ENCODE measurements at places on chromosomes 12 and 14. TPM values are rescaled to one million over a fixed set of nuclear protein-coding genes. Genes with fewer than 3 reads are reported as not detected.

DNA sequence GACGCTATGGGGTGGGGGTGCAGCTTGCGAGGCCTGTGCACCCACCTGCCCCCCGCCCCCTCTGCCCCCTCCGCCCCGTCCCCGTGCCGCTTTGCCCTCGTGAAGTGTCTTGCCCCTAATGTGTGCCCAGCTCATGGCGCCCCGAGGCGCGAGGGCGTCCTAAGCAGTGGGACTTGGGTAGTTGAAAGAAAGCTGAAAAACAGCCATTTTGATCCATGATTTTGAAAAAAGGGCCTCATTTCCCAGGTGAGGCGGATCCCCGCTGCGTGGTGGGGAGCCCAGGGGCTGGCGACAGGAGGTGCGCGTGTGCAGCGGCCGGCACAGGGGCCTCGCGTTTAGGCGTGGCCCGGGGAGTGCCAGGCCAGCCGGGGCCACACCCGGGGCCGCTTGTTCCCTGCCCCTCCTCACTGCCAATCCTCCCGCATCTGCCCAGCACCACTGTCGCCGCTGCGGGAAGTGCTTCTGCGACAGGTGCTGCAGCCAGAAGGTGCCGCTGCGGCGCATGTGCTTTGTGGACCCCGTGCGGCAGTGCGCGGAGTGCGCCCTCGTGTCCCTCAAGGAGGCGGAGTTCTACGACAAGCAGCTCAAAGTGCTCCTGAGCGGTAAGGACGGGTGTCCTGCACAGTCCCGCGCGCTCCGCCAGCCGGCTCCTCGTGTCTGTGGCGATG is 11.8 kb downstream of the ZFYVE21 start:
- no peak for DNase-seq

DNA sequence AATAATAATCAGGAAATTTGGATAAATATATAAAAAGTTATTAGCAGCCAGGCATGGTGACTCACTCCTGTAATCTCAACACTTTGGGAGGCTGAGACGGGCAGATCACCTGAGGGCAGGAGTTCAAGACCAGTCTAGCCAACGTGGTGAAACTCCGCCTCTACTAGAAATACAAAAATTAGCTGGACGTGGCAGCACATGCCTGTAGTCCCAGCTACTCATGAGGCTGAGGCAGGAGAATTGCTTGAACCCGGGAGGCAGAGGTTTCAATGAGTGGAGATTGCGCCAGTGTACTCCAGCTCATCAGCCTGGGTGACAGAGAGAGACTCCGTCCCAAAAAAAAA is 64.5 kb downstream of the SYT1 start:
- no peak for DNase-seq

DNA sequence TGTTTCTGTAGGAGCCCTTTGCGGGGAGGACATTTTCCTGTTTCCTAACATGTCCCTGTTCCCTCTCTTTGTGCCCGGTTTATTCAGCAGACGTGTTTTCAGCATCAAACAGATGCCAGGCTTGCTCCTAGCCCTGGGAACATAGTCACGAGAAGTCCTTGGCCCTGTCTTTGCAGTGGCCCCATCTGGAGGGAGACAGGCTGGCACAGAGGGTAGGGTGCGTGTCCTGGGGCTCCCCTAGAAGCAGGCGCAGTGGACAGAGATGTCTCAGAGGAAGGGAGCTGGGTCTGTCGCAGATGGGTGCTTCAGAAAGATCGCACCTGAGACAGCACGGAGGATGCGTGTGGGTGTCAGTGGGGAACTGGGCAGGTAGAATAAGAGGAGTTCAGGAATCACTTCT is 75.0 kb upstream of the DYNC1H1 start:
- DNase-seq = no peak

DNA sequence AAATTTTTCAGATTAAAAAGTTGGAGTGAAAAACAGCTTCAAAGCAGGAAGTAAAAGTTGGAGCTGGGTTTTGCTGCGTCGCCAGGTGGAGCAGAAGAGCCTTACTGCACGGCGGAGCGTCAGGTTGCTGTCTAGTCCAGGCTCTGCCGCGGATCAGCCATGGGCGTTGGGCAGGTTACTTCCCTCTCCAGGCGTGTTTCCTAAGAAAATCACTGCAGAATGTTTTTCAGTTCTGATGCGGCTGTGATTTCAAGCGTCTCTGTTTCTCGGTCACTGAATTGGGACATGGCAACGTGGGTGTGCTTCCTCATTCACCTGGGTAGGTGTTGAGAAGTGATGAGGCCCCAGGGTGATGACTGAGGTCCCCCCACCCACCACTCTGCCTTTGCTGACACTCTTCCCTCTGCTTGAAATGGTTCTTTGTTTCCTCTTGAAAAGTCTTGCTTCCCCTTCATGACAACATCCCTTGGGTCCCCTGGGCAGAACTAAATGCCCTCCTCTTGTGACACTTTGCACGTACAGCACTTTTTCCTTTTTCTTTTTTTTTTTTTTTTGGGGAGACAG is 7.6 kb downstream of the EVL start:
- DNase-seq = no peak

- DNase-seq = no peak
Observed at GRCh38 chr12:28023156-28023887, 50.8 kb upstream of the PTHLH start.

DNA sequence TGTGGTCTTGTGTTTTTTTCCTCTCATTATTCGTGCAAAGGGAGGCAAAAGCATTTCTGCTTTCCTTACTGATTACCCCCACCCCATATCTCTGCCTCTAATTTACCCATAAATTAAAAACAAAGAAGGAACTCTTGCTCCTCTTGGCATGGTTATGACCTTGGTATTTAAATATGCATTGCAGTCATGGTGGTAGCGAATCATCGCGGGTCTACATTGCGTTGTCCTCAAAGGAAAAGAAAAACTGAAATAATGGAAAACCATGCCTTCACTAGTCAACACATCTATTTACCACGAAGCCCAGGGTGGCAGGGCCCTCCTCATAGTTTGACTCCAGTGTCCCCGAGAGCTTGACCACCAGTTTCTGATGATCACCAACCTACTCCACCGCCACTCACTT is 126.7 kb upstream of the PARP11 start:
- DNase-seq = no peak

DNA sequence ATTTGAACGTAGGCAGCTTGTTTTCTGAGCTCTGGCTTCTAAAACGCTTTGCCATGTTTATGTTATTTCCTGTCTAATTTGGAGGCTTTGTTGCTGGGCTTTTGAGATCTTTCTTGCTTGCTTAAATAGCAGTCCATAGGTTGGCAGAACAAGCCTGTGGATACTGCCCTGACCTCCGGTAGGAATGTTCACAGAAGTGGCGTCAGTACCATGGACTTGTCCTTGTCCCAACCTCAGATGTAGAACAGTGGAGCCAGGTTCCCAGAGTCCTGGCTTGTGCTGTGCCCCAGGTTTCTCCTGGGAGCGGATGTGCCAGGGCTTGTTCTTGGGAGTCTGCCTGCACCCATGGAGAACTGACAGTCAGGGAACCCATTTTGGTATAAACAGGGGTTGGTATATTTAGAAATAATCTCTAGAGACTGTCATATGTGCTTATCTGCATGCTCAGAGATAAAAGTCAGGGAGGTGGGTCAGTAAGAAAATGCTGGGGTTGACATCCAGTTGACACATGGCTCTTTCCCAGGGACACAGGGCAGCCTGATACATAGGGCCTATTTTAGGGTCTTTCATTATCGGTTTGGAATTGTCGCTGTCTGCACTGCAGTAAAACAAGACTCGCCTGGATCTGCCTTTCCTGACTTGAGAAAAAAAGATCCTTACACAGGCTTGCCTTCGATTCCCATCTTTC is 22.9 kb downstream of the CACNA1C start:
- no peak for DNase-seq

DNA sequence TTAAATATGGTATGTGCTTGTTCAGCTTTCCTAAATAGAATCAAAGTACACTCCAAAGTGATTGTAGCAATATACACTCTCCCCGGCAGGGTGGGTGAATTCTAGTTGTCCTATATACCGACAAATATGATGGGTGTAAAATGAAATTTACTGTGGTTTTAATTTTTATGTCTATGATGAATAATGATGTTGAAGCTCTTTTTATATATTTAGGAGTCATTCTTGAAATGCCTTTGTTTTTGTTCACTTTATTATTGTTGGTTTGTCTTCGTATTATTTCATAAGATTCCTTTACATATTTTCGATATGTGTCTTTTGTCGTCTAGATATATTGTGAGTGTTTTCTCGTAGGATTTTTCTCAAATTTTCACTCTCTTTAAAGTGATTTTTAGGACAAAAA is 105.7 kb downstream of the PDE3A start:
- DNase-seq = no peak

The GRIP1 gene
- 2.5 TPM for total RNA-seq

The PLBD1 gene
- 17.1 TPM for total RNA-seq

The NEUROD4 gene
- total RNA-seq = not detected

The ADCY4 gene
- 68.1 TPM for total RNA-seq

Data from sciatic nerve (tissue), 2 donors.